Colonic mucosa (tissue), 4 donors: ENCODE measurements at places on chromosomes 16 and 17.

- no peak overlapping the region for H3K27ac ChIP-seq
- no peak for DNase-seq
- no peaks in the 10 kb centered on the region for H3K4me1 ChIP-seq
- no peak overlapping the region for H3K4me3 ChIP-seq
- H3K27me3 ChIP-seq = no peaks in the 10 kb centered on the region
- no peaks in the 10 kb centered on the region for H3K36me3 ChIP-seq
Measured at GRCh38 chr17:39073916-39074315, 77.5 kb downstream of the PLXDC1 start.

DNA sequence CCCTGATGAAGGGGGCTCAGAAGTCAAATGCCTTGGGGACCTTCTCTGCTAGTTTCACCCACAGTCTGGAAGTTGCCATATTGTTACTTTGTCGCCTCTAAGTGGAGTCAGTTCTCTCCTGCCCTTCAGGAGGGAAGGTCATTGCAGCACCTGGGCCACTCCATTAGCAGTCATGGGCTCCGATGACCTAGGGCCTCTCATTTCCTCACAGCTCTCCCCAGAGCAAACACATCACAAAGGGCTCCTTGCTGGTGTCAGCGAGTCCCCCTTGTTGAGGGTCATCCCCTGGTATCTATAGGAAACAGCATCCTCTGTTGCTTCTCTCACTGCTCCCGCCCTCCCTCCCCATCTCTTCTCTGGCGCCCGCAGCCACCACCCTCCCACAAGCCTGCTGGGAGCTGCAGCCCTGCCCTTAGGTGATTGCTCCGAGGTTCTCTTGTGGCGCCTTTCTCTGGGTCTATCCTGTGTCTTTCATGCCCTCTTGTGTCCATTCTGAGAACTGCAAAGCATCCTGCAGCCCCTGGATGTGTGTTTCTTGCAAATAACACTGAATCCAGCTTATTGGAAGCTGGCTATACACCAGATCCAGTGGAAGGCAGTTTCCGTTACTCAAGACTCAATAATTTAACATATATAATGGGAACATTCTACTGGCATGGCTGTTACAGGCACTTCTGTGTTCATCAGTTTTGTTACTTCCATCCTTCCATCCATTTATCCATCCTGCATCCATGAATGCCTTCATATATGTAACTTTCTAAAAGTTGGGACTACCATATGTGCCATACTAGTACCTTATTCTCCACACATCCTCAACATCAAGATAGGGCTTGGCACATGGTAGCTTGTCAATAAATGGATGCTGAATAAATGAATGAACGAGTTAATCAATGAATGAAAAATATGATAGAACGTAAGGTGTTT lies 21.2 kb downstream of the PDILT start:
- peak; percentile 74 for DNase-seq
- no peak overlapping the region for H3K27ac ChIP-seq
- no peaks in the 10 kb centered on the region for H3K4me1 ChIP-seq
- H3K27me3 ChIP-seq = no peaks in the 10 kb centered on the region

- no peak overlapping the region for H3K4me3 ChIP-seq
- H3K27me3 ChIP-seq = no peaks in the 10 kb centered on the region
- DNase-seq = no peak
- no peak overlapping the region for H3K27ac ChIP-seq
- H3K4me1 ChIP-seq = peaks cover 9% of the 10 kb centered on the region
Measured at GRCh38 chr16:85865-86264, 7.8 kb downstream of the MPG start.

- DNase-seq = no peak
- H3K4me3 ChIP-seq = no peak overlapping the region
- H3K36me3 ChIP-seq = no peaks in the 10 kb centered on the region
- H3K27ac ChIP-seq = no peak overlapping the region
- H3K4me1 ChIP-seq = no peaks in the 10 kb centered on the region
- no peaks in the 10 kb centered on the region for H3K27me3 ChIP-seq
Measured at GRCh38 chr17:79338152-79338551, 263.5 kb downstream of the ENGASE start.

DNA sequence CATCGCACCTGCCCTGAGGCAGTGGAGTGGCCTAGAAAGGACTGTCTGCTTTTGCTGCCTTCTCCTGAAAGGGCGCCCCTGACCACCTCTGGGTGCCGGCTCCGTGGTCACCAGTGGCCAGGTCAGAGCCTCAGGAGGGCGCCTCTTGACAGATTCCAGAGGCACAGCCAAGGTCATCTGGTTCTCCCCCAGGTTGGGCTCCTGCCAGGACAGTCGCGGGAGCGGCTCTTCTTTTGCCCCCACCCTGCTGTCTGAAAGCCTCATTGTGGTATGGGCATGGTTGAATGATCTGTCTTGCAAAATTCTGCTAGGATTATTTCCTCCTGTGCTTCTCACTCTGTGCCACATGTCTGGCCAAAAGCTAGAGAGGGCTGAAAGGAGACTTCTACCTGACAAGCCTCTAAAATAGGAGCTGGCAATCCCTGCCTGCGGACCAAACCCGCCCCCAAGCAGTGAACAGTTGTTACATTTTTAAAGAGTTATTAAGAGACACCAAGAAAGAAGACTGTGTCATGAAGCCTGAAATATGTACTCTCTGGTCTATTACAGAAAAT lies 82.8 kb downstream of the SNX29 start:
- no peaks in the 10 kb centered on the region for H3K27me3 ChIP-seq
- no peak overlapping the region for H3K27ac ChIP-seq
- DNase-seq = no peak
- no peaks in the 10 kb centered on the region for H3K4me1 ChIP-seq

GRCh38 chr17:27551701-27552248 lies 79.2 kb upstream of the LGALS9 start:
- no peaks in the 10 kb centered on the region for H3K27me3 ChIP-seq
- H3K4me1 ChIP-seq = peaks cover 5% of the 10 kb centered on the region
- peak; percentile 75 for DNase-seq
- peak overlapping the region; percentile 65 for H3K27ac ChIP-seq
- H3K36me3 ChIP-seq = no peaks in the 10 kb centered on the region
- no peak overlapping the region for H3K4me3 ChIP-seq
